ENCODE measurements at places on chromosomes 5 and 9.

- DNase-seq, result no peak
Measured at GRCh38 chr9:8766096-8766495, 966.5 kb upstream of the DMAC1 start.

DNA sequence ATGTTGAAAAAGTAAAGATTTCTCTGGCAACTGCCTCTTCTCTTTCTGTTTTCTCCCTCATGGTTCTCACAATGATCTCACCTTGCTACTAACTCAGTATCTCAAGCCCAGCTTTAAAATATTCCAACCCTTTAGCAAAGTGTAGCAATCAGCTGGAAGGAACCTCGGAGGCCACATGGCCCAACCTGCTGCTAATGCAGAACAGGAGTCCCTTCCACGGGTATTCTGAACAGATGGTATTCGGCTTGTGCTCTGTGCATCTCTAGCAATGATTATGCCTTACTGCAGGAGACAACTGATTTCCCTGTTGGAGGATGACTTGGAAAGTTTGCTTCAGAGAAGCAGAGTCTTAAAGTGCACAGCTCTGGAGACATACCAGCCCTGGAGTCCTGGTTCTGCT, 151.8 kb upstream of the PPP1R2B start:
- DNase-seq, result no peak

DNA sequence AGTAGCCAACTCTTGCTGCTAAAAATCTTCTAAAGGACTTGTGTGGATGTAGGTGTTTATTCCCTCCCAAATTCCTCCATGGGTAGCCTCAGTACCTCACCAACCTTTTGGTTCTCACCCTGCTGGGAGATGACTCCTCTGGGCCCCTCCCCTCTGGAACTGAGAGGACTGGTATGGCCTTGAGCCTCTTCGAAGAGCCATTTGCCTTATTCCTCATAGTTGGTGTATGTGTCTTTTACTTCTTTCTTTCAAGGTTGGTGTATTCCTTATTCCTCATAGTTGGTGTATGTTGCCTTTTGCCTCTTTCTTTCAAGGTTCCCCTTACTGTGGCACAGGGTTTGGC, 48.3 kb downstream of the GNAQ start:
- DNase-seq, result no peak

- no peak for DNase-seq
Measured at GRCh38 chr9:89821081-89821480, 216.3 kb downstream of the GADD45G start.

DNA sequence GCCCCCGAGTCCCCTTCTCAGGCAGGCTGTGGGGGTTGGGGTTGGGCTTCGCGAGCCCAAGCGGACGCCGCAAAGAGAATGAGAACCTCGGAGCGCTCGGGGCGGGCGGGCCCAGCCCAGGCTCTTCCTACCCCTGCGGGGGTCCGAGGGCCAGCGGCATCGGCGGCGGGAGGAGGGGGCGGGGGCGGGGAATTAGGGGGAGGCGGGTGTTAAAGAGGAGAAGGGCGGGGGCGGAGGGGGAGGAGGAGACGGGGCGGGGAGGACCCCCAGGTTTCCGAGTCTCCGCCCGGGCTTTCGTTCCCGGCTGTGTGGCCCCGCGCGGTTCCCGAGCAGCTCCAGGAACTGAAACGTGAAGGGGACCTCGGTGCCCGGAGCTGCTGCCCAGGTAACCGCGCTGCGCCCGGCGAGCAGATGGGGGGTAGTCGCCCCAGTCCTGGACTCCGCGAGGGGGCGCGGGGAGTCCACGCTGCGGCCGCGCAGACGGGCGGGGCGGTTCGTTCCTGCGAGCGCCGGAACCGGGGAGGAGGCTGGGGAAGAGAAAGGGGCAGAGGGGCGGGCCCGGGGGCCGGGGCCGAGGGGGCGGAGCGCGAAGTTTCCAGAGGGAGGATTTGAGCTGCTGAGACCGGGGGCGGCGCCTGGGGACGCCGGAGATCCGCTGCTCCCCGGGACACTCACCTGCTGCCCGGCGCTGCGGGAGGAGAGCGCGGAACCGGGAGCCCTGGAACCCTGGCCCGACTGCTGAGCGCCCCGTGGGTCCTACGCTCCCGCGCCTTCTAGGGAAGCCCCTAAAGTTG, 38.4 kb upstream of the PLEKHG4B start:
- DNase-seq, result peak; percentile 41

- no peak for DNase-seq
Measured at GRCh38 chr9:137470785-137471184, 11.7 kb upstream of the NSMF start.

GRCh38 chr9:7367726-7368125, 431.9 kb downstream of the DMAC1 start:
- no peak for DNase-seq

DNA sequence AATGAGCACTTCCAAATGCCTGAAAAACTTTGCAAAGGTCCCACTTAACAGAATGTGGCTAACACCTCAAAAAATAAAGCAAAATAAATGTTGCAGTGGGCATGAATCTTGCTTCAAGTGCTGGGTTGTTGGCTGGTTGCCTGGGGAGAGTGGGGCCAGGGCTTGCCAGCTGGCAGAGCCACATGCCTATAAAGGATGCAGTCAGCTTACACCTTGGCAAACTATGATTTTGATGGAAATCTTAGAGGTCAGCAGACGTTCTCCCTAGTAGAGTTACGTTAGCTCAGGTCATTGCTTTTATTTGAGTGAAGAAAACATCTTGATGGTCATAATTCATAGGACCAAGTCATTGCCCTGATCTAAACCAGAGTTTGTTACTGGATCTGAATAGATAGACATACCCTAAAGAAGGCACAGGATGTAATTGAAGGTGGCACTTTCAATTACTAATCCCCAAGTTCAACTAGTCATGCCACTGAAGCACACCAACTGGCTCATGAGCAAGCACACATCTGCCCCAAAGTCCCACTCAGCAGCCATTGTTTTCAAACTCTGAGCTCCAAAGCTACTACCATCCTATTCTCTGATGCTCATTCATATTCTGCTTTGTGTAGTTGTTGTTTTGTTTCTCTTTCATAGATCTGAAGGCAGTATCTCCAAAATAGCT, 51.2 kb upstream of the ZSWIM6 start:
- no peak for DNase-seq

DNA sequence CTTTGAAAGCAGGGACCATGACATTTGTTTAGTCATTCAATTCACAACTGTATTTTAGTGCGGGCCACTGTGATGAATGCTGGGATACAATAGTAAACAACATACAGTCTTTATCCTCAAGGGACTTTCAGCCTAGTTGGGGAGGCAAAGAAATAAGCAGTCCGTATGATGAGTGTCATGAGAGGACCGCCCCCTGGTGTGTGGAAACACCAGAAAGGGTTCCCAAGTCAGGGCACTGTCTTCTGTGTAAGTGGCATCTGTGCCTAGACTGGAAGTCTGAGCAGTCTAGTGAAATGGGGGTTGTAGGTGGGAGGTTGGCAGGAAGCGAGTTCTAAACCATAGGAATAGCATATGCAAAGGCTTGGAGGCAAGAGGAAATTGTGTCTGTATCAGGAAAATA, 6.8 kb downstream of the C9orf43 start:
- no peak for DNase-seq

DNA sequence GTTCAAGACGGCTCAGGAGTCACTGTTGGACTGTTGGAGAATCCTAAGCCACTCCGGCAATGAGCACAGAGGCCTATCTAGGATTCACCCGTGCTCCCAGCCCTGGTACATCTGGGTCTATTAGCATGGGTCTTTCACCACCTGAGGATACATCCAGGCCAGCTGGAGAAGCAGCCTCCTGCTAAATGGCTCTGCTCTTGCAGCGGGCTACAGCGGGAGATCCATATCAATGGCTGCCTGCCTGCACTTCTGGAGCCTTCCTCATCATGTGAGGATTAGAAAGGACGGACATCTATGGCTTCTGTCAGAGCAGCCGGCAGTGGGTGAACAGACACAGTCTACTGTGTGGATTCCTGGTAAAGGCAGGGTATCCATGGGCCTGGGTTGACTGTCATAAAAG, 357.4 kb downstream of the MLLT3 start:
- no peak for DNase-seq

GRCh38 chr9:112378328-112379176, 1.4 kb upstream of the HSDL2 start:
- DNase-seq, result no peak

DNA sequence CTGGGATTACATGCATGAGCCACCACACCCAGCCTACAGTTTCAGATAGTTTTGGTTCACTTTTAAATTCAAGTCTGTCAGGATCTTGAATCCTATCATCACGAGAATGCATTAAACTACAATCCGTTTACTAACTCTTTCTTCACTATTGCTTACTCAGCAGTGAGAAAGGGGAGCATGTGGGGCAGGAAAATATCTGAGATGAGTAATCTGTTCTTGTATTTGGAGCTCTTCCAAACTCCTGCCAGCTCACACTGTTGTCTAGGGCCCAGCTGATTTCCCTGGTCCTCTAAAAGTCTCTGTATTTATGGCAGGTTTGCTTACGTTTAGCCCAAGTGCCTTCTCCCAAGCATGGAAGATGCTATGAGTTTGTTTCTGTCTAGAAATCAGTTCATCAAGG, 152.2 kb downstream of the FGF18 start:
- peak; percentile 56 for DNase-seq
